H9 (cell line): ENCODE measurements at places on chromosomes 3 and 15.

- no peak overlapping the region for H3K27ac ChIP-seq
- no peak overlapping the region for H3K4me3 ChIP-seq
- DNase-seq = no peak
- no peaks in the 10 kb centered on the region for H3K27me3 ChIP-seq
- no peaks in the 10 kb centered on the region for H3K4me1 ChIP-seq
Measured at GRCh38 chr15:95176794-95177577, 945.6 kb downstream of the MCTP2 start.

- no peaks in the 10 kb centered on the region for H3K27me3 ChIP-seq
- DNase-seq = no peak
- no peaks in the 10 kb centered on the region for H3K36me3 ChIP-seq
- H3K4me1 ChIP-seq = no peaks in the 10 kb centered on the region
Measured at GRCh38 chr3:188908002-188908850, 263.5 kb upstream of the TPRG1 start.

- no peak for DNase-seq
- H3K4me3 ChIP-seq = no peak overlapping the region
- H3K27ac ChIP-seq = no peak overlapping the region
- H3K4me1 ChIP-seq = no peaks in the 10 kb centered on the region
- peaks cover 86% of the 10 kb centered on the region for H3K36me3 ChIP-seq
Measured at GRCh38 chr3:45964139-45964538, 20.9 kb downstream of the CXCR6 start.

DNA sequence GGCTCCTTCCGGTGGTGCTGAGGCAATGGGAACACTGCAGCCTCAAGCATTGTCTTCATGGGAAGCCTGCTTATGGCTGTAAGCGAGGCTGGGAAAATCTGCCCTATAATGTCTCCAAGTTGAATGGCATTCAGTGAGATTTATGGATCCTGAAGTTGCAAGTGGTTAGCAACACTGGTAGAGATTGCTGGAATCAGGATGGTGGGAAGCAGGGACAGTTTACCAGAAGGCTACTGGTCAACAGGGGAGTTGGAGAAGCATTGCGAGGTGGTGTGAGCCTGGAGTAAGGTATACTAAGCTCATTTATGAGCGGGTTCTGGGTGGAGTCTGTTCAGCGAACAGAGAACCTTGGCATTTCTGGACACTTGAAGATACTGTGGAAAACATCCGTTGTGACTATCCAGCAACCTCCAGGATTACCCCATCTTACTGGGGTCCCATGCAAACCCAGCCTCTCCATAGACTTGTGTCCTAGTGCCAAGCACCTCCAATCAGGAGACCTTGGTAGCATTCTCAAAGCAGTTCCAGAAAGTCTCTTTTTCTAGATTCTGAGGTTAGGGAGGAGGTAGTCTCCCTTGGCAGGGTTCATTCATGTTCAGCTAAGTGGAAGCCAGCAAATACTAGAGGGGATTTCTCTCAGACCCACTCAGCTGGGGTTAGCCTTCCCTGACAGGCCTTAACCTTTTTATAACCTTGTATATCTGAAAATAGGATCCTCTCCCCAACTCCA lies 7.3 kb downstream of the RPSA start:
- DNase-seq = no peak
- H3K4me3 ChIP-seq = no peak overlapping the region
- H3K4me1 ChIP-seq = no peaks in the 10 kb centered on the region; the same call in 1 of the 2 replicates

- no peak overlapping the region for H3K27ac ChIP-seq
- no peak overlapping the region for H3K4me3 ChIP-seq
- no peaks in the 10 kb centered on the region; the same call in 1 of the 2 replicates for H3K4me1 ChIP-seq
- H3K36me3 ChIP-seq = no peaks in the 10 kb centered on the region
- DNase-seq = no peak
Measured at GRCh38 chr3:36298188-36298587, 82.1 kb upstream of the STAC start.

DNA sequence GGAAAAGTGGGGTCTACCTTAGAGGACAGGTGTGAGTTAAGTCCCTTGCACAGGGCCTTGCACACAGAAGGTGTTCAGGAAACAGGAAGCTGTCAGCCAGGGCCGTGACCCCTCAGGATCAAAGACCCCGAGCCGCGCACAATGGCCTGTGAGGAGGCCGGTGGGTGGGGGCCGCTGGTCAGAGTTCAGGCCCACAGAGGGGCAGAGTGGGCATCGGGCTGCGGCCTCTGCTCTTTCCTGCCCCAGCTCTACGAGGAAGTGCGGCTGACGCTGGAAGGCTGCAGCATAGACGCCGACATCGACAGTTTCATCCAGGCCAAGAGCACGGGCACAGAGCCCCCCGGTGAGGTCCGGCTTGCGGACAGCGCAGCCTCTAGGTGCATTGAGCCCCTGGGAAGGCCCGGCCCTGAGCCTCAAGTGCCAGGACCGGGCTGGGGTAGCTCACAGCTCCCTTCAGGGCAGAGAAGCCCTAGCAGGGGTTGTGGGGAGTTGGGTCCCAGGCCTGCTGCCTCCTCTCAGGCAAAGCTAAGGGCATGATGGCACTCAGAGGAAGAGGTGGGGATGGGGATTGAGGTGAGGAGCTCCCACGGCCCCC lies 37.2 kb downstream of the PSTPIP1 start:
- DNase-seq = peak; percentile 25
- peaks cover 2% of the 10 kb centered on the region; the same call in 1 of the 2 replicates for H3K36me3 ChIP-seq
- H3K27ac ChIP-seq = no peak overlapping the region
- H3K4me1 ChIP-seq = no peaks in the 10 kb centered on the region

- no peak for DNase-seq
- H3K27ac ChIP-seq = no peak overlapping the region
- no peaks in the 10 kb centered on the region for H3K27me3 ChIP-seq
- H3K4me1 ChIP-seq = no peaks in the 10 kb centered on the region; the same call in 1 of the 2 replicates
- H3K36me3 ChIP-seq = peaks cover 2% of the 10 kb centered on the region; the same call in 1 of the 2 replicates
Measured at GRCh38 chr15:31317421-31318327, 9.0 kb upstream of the KLF13 start.

DNA sequence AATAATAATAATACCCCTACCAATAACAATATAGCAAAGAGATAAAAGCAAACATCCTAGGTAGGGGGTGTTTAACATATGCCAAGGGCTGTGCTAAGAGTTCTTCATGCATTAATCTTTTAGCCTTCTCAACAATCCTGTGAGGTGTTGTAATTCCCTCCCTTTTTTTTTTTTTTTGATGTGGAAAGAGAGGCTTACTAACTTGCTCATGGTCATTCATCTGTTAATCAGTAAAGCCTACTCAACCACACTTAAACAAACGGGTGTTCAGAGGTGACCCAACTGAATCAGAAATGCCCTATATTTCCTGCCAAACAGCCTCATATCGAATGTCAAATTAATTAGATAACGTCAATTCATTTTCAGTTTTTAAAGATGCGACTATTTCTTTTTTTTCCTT lies 232.1 kb downstream of the CTNNB1 start:
- no peak overlapping the region for H3K4me3 ChIP-seq
- no peak for DNase-seq
- H3K27ac ChIP-seq = no peak overlapping the region

GRCh38 chr3:89912031-89912430 lies 804.6 kb downstream of the EPHA3 start:
- H3K27me3 ChIP-seq = no peaks in the 10 kb centered on the region
- no peaks in the 10 kb centered on the region for H3K4me1 ChIP-seq
- DNase-seq = no peak
- no peak overlapping the region for H3K4me3 ChIP-seq
- H3K36me3 ChIP-seq = no peaks in the 10 kb centered on the region; the same call in 2 of the 3 replicates
- H3K27ac ChIP-seq = no peak overlapping the region

DNA sequence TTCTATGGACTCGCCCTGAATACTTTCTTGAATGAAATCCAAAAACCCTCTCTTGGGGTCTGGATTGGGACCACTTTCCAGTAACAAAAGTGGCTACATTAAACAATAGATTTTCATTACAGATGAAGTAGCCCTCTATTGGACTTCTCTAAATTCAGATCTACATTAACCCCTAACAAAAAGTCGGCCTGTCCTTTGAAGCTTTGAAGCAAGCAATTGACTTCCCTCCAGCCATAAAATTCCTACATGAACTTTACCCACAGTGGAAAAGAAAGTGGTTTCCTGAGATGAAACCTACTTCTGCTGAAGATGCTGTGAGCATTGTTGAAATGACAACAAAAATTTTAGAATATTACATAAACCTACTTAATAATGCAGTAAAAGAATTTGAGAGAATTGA lies 967.1 kb upstream of the ROBO1 start:
- peaks cover 8% of the 10 kb centered on the region for H3K36me3 ChIP-seq
- H3K27ac ChIP-seq = no peak overlapping the region
- no peak for DNase-seq
- H3K4me1 ChIP-seq = no peaks in the 10 kb centered on the region
- H3K27me3 ChIP-seq = no peaks in the 10 kb centered on the region

DNA sequence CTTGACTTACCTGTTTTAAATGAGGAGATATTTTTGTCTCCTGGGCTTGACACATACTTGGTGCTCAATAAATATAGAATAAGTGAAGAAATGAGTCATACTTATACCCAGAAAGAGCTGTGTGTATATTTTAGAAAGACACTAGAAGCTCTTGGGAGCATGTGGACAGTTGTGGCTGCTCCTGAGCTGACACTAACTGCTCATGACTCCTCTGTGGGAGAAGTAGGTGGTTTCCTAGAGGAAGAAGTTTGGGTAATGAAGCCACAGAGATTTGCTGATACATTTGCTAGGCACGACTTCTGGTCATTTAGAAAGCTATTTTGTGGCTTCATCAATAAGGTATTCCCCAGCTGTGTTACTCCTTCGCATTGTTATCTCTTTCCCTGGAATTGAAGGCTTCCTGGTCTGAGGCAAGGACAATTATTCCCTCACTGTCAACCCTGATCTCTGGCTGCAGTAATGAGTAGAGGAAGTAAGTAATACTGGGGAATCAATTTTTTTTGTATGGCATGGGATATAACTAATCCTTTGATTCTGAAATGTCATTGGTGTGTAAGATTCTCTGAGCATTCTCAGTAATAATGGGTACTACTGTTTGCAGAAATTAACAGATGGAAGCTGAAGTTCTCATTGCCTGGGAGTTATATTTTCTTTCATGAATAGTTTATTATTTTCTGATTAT lies 79.6 kb upstream of the DCBLD2 start:
- H3K27me3 ChIP-seq = no peaks in the 10 kb centered on the region
- no peak overlapping the region for H3K4me3 ChIP-seq
- H3K4me1 ChIP-seq = no peaks in the 10 kb centered on the region
- DNase-seq = no peak
- H3K27ac ChIP-seq = no peak overlapping the region

- H3K27ac ChIP-seq = no peak overlapping the region
- no peak for DNase-seq
- H3K4me1 ChIP-seq = peaks cover 2% of the 10 kb centered on the region; the same call in 1 of the 2 replicates
- H3K4me3 ChIP-seq = no peak overlapping the region
- H3K36me3 ChIP-seq = no peaks in the 10 kb centered on the region
Measured at GRCh38 chr3:54133196-54133595, 10.8 kb downstream of the CACNA2D3 start.

DNA sequence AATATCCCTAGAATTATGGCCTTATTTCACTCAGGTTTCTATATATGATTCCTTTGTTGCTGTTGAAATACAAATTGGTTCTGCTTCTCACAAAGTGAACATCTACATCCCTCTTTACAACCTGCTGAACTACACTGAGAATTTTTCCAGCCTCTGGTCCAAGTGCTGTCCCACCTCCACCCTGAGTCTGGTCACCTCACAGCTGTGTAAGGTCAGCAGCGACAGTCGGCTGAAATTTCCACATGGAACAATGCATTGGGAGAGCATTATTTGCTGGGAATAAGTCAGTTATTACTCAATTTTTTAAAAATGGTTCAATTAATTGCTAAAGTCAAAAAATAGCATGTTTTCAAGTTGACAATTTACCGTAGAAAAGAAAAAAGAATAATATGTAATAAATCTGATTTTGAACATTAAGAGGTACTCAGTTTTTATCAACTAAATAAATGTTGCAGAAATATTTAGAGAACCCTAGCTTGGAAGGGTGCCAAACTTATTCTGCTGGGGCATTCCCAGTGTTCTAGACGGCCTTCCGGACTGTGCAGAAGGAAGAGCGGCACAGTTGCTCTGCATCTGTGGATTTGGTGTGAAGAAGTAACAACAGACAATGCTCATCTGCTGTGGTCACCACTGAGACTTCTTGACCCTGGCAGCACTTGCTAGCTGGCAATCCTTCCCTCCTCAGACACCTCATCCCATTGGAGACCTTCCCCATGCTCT lies 1.8 kb downstream of the HCLS1 start:
- no peak overlapping the region for H3K4me3 ChIP-seq
- H3K27ac ChIP-seq = no peak overlapping the region
- peaks cover 4% of the 10 kb centered on the region; the same call in 1 of the 3 replicates for H3K36me3 ChIP-seq
- no peaks in the 10 kb centered on the region; the same call in 1 of the 2 replicates for H3K4me1 ChIP-seq

DNA sequence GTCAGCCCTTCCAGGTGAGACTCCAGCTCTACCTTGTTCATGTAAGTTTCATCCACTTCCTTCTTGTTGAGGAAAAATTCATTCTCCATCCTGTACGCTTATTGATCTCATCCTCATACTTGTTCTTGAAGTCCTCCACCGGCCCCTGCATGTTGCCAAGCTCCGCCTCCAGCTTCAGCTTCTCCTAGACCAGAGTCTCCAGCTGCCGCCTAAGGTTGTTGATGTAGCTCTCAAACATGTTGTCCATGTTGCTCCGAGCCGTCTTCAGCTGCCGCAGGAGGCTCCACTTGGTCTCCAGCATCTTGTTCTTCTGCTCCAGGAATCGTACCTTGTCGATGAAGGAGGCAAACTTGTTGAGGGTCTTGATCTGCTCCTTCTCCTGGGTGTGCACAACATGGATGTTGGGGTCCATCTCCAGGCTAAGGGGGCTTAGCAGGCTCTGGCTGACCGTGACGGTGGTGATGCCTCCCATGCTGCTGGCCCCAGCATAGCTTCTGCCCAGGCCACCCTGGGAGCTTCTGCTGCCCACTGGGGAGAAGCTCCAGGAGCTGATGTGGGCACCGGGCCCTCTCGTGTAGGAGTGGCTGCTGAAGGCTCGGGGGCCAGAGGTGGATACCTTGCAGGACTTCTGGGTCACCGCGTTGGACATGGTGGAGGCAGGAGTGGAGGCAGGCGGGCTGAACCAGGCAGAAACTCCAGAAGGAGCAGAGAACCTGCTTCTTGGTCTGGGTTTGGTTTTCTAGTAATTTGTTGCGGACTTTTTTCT lies 422.6 kb upstream of the ARPP21 start:
- peaks cover 7% of the 10 kb centered on the region for H3K36me3 ChIP-seq
- no peaks in the 10 kb centered on the region for H3K4me1 ChIP-seq
- no peak overlapping the region for H3K27ac ChIP-seq
- no peak for DNase-seq

- no peak overlapping the region for H3K4me3 ChIP-seq
- no peak overlapping the region for H3K27ac ChIP-seq
- H3K36me3 ChIP-seq = no peaks in the 10 kb centered on the region; the same call in 2 of the 3 replicates
- no peaks in the 10 kb centered on the region for H3K27me3 ChIP-seq
- no peak for DNase-seq
Measured at GRCh38 chr3:5428607-5429516, 241.4 kb downstream of the EDEM1 start.

GRCh38 chr15:58627046-58627445 lies 122.5 kb downstream of the ADAM10 start:
- DNase-seq = no peak
- H3K36me3 ChIP-seq = peaks cover 40% of the 10 kb centered on the region
- no peaks in the 10 kb centered on the region for H3K4me1 ChIP-seq

GRCh38 chr3:31671976-31672375 lies 139.3 kb downstream of the STT3B start:
- no peak for DNase-seq
- no peak overlapping the region for H3K4me3 ChIP-seq
- no peak overlapping the region for H3K27ac ChIP-seq
- H3K36me3 ChIP-seq = peaks cover 3% of the 10 kb centered on the region
